HFFc6 (cell line): ENCODE measurements at places on chromosomes 3 and 15. TPM values are rescaled to one million over a fixed set of nuclear protein-coding genes. Genes with fewer than 3 reads are reported as not detected.

GRCh38 chr3:122468896-122469533 lies 45.7 kb downstream of the KPNA1 start:
- no peak for DNase-seq

The LRTM1 gene
- total RNA-seq: not detected in 3 replicates

The AADAC gene
- not detected in 3 replicates for total RNA-seq

The METTL6 gene
- total RNA-seq: 19.1 and 19.7 TPM in 2 replicates

GRCh38 chr3:51955893-51956770 lies 951 bp downstream of the GPR62 start:
- DNase-seq: no peak

GRCh38 chr15:59377924-59378323 lies 5.3 kb upstream of the MYO1E start:
- DNase-seq: no peak

The SLC27A2 gene
- total RNA-seq: 1.1 and 1.5 TPM in 2 replicates
